ENCODE measurements at places on chromosomes 12 and 14.

DNA sequence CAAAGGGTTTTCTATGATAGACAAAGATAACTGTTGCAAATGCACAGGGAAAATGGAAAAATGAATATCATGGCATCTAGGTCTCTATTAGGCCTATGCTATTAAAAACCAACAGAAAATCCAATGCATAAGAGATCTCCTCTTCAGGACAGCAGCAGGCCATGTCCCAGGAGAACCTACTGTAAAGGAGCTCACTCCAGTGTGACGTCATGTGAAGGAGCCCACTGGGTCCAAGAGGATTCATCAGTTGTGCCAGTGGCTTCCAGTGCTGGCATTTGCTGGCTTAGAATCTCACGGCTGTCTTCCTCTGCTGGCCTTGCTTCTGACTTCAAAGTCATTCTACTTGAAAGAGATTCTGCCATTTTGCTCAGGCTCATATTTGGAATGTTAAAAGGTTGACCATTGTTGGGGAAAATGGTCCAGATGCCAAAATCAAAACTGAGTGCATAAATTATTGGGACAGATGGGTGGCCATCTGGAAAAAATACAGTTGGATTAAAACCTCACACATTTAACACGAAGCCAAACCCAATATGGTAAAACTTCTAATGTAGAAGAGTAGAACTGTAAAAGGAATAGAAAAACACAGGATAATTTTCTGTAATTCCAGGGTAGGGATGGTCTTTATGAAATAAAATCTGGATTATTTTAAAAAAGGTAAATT lies 75.4 kb upstream of the ARID2 start:
- DNase-seq = no peak

GRCh38 chr12:5014269-5014668 lies 29.4 kb upstream of the KCNA5 start:
- no peak for DNase-seq

DNA sequence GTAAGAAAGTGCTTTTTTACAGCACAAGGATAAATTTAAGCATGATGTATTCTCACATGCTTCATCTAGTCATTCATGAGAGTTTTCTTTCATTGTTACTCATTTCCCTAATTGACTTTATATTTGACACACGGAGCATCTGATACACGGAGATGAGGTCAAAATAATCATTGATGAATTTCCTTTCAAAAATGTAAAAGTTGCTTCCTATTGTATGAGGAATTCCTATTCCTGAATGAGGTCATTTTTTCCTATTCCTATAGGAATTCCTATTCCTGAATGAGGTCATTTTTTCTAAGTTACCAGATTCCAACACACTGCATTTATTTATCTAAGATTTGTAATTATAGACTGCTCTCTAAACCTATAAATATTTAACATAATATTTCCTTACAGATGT lies 316.7 kb upstream of the KITLG start:
- no peak for DNase-seq

DNA sequence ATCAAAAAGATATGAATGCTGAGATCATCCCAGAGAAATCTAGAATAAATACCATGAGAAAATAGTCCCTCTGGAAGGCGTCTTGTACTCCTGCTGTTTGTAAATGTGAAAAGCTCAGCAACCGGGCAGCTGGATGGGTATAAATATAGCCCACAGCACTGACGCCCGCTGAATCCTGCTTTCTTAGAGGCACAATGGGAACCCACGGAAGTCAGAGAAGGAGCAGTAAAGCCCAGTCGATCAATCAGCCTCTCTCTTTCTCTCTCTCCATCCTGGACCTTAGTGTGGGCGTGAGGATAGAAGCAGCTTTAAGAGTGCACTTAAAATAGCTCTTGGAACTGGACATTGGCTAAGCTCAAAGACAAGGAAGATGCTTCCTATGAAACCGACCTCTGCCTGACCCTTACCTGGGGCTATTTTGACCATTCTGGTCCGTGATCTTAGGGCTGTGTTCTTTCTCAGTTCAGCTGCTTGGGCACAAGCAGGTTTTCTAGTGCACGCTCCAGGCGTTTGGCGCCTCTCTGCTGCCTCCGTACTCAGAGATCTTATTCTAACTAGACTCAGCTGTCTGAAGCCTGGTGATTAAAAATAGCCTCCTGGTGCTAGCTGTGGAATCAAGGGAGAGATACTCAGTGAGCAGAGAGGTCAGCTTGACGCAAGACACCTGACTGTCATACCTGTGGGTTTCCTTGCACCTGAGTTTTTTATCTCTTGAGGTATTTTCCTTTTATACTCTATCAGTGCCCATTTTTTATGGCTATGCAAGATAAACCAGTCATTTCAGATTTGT lies 144.6 kb downstream of the ETV6 start:
- no peak for DNase-seq

GRCh38 chr14:36618641-36619040 lies 36.2 kb upstream of the NKX2-8 start:
- no peak for DNase-seq

- DNase-seq = no peak
Measured at GRCh38 chr14:22772725-22773124, 6.2 kb downstream of the OXA1L start.

DNA sequence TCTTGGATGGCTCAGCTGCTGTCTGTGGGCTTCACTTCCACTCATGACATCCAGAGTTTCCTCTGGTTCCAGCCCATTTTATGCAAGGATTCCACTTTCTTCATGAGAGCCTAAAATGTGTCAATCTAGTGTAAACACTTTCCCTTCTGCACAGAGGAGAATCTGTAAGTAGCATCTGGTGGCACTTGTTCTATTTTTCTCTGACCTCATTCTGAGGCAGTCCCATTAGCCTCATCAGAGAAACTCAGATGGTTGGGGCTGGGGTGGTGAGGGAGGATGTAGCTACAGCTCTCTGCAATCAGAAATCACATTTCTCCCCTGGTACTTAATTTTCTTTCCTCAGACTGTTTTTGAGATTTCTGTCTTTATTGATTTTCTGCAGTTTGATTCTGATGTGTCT lies 81.6 kb downstream of the PRMT8 start:
- no peak for DNase-seq

- no peak for DNase-seq
Measured at GRCh38 chr14:68172216-68172615, 352.6 kb downstream of the RAD51B start.

DNA sequence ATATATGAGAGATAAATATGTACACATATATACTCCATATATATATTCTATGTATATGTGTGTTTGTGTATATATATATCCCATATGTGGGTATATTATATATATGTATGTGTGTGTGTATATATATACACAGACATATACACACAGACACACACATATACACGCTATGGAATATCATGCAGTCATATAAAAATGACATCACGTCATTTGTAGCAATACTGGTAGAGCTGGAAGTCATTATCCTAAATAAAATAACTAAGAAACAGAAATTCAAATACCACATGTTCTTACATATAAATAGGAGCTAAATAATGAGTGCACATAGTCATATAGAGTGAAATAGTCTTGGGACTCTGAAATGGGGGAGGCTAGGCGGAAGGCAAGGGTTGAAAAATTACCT lies 1000.2 kb downstream of the LRFN5 start:
- no peak for DNase-seq

GRCh38 chr12:41436076-41436475 lies 248.0 kb downstream of the PDZRN4 start:
- DNase-seq = no peak

DNA sequence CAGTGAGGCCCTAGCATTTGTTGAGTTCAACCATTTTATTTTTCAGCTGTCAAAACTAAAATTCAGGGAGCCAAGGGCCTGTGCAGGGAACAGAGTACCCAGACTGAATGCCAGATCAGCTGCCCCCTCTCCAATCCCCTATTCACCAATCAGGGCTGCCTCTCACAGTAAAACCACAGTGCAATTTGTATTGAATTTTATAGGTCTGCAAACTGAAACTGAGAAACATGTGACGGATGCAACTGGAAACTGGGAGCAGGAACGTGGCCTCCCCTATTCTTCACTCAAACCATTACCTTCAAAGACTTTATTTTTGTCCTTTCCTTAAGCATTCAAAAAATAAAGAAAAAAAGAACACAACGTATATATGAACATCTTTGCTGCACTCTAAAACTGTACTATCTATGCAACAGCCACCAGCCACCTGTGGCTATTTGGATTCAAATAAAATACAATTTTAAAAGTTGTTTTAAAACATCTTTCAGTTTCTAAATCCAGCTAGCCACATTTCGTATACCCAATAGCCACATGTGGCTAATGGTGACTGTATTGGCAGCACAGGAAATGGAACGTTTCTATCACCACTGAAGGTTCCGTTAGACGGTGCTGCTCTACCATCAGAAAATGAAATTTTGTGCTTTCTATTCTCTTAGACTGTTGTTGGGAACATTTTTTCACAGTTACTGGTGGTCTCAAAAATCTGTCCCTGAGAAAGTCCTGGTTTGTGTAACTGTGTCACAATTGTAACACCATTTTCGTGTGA lies 371.3 kb upstream of the FAR2 start:
- DNase-seq = no peak

DNA sequence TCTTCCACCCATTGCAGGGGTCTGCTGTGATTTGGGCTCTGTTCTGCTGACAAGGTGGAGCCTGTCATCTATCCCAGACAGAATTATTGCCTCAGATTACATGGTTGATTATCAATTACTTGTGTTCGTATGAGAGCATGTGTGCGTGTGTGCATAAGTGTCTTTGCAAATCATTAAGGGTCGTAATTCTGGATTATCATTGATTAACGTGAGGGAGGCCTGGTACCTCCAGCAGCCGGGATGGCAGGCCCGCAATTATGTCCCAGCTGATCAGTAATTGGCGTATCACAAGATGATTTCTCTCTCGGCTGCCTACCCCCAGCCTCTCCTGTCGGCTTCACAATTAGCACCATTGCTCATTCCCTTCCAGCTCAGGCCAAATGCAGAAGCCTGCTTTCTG lies 29.6 kb upstream of the IRF2BPL start:
- DNase-seq = no peak

DNA sequence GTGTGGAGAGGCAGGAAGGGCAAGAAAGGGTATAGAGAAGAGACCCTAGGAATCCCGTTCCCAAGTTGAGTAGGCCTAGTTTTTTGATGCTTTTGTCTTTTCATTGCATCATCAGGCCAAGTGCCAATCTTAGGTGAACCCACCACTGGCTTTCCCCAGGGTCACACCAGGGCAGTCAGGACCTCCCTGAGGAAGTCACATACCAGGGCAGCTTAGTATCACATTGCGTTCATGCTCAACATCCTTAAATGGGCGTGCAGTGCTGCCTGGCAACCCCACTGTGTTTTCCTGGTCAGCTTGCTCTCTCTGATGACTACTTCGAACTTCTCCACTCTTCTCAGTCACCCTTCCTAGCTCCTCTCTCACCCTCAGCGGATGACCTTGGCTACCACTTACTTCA lies 9.0 kb downstream of the ASIC1 start:
- peak; percentile 70 for DNase-seq

GRCh38 chr12:19409376-19409775 lies 29.9 kb upstream of the AEBP2 start:
- no peak for DNase-seq

DNA sequence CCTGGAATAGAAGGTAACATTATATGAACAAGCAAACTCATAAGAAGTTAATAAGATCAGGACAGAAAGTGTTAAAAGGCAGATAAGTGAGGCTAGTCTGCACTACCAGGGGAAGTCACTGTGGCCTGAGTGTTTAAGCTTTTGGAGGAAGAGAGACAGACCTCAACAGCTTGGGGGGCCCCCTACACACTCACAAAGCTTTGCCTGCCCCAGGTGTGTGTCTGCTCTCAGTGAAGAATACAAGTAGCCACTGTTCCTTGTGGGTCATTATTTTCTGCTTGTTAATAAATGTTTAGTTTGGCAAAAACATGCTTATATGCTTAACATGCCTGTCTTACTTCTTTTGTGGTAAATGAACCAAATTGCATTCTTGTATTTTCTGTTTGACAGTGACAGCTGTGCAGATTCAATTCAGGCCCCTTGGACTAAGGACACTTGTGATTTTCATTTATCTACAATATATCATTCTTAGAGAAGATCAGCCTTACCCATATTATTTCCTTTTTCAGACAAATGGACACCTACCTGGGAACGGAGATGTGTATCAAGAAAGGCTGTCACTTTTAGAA lies 50.7 kb upstream of the C12orf71 start:
- no peak for DNase-seq

DNA sequence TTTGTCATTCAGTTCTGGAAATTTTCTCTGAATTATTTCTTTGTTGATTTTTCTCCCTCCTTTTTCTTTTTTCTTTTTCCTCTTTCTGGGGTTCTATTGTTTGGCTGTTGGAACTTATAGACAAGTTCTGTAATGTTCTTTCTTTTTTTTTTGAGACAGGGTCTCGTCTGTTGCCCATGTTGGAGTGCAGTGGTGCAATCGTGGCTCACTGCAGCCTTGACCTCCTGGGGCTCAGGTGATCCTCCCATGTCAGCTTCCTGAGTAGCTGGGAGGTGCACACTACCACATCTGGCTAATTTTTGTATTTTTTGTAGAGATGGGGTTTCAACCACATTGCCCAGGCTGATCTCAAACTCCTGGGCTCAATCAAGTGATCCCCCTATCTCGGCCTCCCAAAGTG lies 30.1 kb upstream of the TBC1D30 start:
- no peak for DNase-seq

- no peak for DNase-seq
Measured at GRCh38 chr12:50188875-50189575, 21.9 kb upstream of the CERS5 start.

DNA sequence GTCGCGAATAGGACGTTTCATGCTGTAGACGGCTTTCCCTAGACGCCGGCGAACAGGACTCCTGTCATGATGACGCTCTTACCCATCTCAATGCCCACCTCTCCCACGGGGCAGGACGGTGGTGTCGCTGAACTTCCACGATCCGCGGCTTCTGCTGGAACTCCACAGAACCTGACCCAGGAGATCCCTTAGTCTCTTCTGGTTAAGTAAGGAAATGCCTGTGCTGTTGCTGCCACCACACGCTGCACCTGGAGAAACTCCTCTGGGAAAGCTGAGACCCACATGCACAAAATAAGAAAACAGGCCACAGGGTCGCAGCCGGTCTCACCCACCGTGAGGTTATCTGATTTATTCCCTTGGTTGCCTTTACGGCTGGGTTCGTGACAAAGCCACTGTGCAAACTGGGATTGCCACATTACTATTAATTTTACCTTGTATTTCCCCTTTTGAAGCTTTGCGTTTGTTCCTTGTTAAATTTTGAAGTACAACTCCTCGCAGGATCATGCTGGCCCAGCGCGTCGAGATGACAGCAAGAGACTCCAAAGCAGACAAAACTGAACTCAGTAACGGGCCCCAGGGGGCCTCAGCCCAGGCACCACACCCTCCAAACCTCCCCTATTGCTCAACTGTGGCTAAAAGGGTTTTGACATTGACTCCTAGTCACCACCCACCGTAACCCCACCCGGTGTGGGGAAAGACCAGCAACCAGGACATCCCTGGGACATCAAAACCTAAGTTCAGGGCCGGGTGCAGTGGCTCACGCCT lies 9.2 kb upstream of the MMP17 start:
- peak; percentile 69 for DNase-seq

- DNase-seq = peak; percentile 59
Measured at GRCh38 chr14:78605897-78606500, 435.8 kb downstream of the NRXN3 start.

All from suppressor macrophage treated with lipopolysaccharide for 4 hours (primary cell).